ENCODE measurements at places on chromosomes 5 and 9.
A peak's percentile ranks its signal among the peaks of the same experiment; 100 is the strongest.

GRCh38 chr5:6158974-6159831 is 219.1 kb downstream of the MED10 start:
- DNase-seq, result no peak

DNA sequence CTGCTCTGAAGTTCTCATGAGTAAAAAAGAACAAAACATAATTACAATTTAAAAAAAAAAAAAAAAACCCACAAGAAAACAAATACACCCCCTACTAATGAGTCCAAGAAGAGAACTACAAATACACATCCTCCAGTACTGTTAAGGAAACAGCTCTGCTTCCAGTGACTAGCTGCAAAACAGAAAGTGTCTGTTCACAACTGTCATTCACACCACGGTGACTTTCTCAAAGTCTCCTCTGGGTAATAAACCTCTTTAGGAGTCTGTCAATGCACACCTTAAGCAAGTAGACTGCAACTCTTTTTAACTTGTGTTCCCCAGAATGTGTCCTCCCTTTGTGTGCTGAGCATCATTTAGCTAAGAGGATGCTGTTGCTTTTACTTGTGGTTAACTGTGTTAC is 6.2 kb downstream of the REEP5 start:
- DNase-seq, result no peak

GRCh38 chr5:14608169-14608568 is 26.6 kb downstream of the OTULINL start:
- DNase-seq, result no peak

DNA sequence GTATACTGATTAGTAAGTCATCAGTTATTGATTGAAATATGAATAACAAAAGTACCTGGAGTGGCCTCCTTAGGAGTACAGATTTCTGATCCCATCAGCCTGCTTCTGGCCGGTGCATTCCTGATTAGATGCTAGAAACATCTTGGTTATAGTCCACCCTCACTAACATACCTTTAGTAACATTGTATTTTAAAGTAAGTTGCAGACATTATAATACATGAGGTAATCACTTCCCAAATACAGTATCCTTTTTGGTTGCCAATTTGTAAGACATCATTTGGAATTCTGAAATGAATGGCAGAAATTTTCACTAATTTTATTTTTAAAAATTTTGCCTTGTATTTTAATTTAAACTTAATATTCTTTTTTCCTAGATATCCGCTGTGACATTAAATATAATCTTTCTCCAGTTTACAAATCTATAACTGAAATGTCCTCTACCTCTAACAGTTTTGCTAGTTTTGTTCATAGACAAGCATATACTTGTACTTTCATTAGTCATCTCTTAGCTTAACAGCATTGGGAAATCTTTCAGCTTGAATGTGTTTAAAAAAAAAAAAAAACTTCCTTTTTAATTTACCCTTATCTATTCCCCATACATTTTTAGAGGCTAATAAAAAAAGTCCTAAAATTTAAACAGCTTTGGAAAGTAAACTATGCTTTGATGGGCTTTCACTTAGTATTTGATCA is 178.9 kb downstream of the XRCC4 start:
- no peak for DNase-seq

DNA sequence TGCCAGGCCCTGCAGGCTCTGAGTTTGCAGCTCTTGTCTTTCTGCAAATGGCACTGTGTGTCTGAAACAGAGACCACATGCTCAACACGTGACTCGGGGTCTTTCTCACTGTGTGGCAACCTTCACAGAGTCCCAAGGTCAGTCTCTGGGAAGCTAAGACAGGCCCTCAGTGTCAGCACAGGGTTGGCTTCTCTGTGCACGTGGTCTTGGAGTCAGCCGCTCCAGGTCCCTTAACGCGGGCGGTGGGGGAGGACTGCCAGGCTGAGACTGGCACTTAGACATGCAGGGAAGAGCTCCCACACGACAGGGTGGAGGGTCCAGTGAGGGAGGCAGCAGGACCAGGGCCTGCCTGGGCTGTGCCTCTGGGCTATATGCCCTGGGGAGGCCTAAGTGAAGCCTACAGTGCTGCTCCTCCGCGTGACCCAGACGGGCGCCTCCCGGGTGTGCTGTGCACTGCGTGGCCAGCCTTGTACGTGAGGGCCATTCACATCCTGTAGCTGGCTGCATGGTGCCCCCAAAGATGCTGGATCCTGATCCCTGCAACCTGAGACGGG is 76.8 kb downstream of the ADAMTS2 start:
- no peak for DNase-seq

DNA sequence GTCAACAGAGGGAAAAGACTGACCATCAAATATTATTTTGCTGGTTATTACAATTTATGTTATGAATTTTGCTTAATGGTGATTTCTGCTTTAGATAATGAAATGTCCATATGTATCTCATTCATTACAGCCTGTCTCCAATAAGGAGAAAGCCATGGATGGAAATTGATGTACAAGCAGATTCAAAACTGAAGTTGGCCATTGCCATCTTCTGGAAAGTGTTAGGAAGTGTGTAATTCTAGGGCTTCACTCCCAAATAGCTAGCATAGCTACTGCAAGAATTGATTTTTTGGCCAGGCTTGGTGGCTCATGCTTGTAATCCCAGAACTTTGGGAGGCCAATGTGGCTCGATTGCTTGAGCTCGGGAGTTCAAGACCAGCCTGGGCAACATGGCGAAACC is 45.8 kb downstream of the DYNC2I2 start:
- DNase-seq, result no peak

DNA sequence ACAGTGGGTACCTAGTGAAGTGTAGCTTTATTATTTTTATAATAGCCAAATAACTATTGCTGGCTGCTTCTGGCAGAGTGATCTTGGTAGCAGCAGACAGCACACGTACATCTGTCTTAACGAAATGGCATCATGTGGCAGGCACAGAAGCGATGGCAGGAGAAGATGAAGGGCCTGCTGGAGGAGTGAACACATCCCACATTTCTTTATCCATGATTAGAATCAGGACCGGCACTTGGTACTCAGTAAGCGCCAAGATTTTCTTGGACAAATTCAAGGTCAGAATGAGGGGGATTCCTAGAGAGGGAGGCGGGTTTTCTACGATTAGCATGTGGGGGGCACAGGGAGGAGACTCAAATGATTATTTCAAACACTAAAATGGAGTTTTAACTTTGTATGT is 23.0 kb upstream of the ZNF366 start:
- DNase-seq, result no peak

DNA sequence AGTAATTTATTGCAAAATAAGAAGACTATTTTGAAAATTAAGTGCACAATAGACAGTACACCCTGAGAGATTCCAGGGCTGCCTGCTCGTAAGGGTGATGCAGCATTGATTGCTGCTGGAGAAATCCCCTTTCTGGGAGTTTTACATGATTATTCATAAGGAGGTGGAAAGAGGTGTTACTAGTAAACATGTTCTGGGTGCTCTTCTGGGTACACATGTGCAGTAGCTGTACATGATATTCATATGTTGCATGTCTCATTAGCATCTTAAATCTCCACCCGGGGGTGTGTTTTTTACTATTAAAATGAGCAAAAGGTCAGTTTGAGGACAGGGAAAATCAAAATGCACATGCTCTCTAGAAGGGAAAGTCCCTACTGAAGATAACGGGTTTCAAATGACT is 264.8 kb downstream of the CDK5RAP2 start:
- no peak for DNase-seq

DNA sequence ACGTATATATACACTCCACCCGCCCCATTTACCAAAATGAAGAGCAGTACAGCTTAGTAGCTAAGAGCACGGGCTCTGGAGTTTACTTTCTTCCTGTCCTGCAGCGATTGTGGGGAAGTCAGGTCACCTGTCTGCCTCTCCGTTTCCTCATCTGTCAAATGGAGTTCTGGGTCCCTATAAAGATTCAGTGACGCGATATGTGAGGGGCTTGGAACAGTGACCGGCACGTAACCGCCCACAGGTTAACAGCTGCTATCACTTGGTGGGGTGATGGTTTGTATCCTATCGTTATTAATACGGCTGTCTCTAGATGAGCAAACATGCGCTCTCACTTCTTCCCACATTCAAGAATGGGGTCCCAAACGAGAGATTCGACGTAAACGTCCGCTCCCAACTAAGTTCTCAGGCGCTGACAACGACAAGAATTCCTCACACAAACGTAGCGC is 426 bp downstream of the FAM114A2 start:
- peak; percentile 64 for DNase-seq

DNA sequence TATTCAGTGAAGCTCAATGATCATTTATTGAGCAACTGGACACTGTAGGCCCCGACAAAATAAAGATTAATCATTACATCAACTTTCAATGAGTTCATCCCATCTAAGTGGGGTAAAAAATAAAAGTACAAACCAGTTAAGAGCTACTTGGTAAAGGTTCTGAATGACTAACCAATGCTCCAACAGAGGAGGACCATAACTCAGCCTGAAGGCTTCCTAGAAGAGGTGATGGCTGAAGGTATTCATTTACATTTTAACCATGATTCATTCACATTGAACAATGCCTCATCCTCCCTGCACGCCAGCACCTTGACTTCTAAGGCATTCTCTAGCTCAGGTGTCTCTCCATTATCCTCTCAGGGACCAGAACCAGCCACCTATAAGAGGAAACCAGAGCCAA is 201.4 kb downstream of the ZNF462 start:
- DNase-seq, result no peak

DNA sequence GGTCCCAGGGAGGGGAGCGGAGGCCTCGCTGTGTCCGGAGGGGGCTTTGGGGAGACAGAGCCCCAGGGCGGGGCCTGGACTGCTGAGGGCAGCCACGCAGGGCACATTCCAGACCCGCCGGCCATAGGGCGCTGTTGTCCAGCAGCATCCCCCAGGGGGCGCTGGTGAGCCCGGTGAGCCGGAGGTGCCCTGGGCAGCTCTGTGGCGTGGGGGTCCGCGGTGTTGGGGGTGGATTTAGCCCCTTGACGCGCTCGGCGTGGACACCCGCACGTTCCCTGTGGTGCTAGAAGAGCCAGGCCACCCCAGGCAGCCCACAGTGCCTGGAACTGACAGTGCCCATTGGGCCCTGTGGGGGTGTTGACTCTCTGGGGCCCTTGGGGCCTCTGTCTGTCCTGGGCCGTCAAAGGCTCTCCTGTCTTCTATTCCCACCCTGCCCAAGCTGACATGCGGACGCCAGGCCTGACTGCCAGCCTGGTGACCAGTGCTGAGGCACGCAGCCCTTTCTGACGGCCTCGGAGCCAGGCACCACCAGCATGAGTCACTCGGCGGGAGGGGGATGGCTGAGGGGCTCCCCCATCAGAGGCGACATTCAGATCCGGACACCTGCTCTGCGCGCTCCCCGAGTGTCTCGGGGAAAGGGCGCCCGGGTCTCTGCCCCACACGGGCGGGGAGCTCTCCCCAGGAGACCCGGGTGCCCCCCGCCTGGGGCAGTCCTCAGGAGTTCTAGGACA is 23.9 kb downstream of the TPPP start:
- no peak for DNase-seq

DNA sequence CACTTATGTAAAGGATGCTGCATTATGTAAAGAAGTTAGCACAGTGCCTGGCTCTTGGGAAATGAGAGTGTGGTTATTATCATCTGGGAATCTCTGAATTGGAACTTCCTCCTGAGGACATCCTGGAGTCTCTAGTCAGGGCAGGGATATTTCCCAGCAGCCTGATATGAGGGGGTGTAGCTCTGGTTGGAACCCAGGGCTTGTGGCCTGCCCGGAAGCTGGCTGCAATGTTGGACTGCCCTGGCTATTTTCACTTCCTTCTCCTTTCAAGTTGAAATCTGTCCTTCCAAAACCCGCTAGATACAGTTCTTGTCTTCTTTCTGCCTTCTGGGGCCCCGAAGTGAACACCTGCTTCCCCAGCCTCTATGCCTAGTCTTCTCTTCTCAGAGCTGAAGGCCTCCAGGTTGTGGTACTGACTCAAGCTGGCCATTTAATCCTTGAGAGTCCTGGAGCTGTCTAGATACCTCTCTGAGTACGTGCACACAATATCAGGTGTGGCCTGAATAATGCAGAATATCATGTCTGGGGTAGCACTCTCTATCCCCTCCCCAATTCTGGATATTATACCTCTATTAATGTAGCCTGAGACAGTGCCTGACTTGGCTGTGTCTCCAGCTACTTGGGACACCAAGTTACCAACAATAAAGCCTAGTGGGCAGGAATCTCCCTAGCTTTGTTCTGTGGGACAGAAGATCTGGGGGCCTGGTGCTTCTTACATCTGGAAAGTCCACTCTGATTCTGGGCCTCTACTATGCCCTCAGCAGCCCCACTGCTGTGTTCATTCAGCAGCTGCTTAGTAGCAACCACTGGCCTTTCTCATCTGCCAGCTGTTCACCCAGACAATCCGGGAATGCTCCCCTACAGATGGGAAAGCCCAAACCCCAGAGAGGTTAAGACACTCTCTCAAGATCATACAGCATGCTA is 45.0 kb downstream of the SLC6A7 start:
- DNase-seq, result no peak

DNA sequence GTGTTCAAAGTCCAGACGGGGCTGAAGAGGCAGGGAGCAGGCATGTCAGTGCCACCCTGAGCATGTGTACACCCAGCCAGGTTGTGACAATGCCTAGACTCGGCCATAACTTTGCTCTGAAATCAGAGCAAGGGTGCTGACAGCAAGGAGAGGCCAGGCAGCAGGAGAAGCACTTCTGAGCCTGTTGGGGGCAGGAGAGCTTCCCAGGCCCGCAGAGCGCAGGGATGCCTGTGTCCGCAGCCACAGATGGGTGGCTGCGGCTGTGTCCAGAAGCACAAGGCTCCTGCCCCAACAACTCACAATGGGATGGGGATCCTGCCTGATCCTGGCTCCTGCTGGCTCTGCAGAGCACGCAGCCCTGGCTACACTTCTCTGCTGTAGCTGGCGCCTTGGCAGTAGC is 373.9 kb downstream of the CHSY3 start:
- DNase-seq, result no peak

Data from NCI-H1417 (cell line).